Activated naive CD8-positive, alpha-beta T cell treated with anti-CD3 and anti-CD28 coated beads, Interleukin-2, amount 10 ng/mL, durations not matched to agents 7 days and 5 days (primary cell): ENCODE measurements at places on chromosomes 6 and 20. TPM values are rescaled to one million over a fixed set of nuclear protein-coding genes. Genes with fewer than 3 reads are reported as not detected.

Gene VARS2
- 38.0 TPM for total RNA-seq

Gene MEI4
- not detected for total RNA-seq

Gene SLC24A3
- not detected for total RNA-seq

Gene MTRF1L
- 16.5 TPM for total RNA-seq

Gene DAAM2
- not detected for total RNA-seq
